HepG2 (cell line): ENCODE measurements at places on chromosomes 6 and 20. TPM values are rescaled to one million over a fixed set of nuclear protein-coding genes. Genes with fewer than 3 reads are reported as not detected.

- DNase-seq, result no peak
- H3K27me3 ChIP-seq, result no peaks in the 10 kb centered on the region
- H3K36me3 ChIP-seq, result no peaks in the 10 kb centered on the region
- peaks cover 19% of the 10 kb centered on the region for H3K4me1 ChIP-seq
- H3K4me3 ChIP-seq, result no peak overlapping the region
Measured at GRCh38 chr6:113733381-113733780, 123.8 kb upstream of the MARCKS start.

DNA sequence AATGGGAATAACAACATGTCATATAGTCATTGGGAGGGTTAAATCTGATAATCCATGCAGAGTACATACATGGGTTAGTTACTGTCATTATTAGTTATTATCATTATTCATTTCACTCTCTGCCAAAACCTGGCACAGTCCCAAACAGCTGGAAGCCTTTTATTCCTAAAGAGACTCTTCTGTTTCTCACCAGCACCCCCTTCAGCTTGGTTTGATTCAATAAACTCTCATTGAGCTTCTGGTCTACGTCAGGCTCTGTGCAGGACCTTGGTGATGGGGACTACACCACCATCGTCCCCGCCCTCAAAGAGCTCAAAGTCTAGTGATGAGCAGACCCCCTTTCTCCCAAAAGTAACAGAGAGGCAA lies 2.3 kb downstream of the KCNK15 start:
- H3K4me1 ChIP-seq, result peaks cover 28% of the 10 kb centered on the region
- peak; percentile 23 for DNase-seq
- H3K27ac ChIP-seq, result no peak overlapping the region

DNA sequence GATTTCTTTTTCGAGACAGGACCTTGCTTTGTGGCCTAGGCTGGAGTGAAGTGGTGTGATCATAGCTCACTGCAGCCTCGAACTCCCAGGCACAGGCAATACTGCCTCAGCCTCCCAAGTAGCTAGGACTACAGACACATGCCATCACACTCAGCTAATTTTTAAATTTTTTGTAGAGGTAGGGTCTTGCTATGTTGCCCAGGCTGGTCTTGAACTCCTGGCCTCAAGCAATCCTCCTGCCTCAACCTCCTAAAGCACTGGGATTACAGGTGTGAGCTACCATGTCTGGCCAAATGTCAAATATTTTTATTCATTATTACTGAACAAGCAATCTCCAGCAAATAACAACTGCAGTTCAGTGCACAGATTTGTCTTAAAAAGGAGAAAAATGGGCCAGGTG lies 131.7 kb upstream of the IFNGR1 start:
- H3K36me3 ChIP-seq, result no peaks in the 10 kb centered on the region
- H3K4me3 ChIP-seq, result no peak overlapping the region
- H3K27me3 ChIP-seq, result no peaks in the 10 kb centered on the region
- peak overlapping the region; percentile 92 for H3K27ac ChIP-seq

PXDC1 gene
- 28.6 and 32.4 TPM in 2 replicates for total RNA-seq

PPIL6 gene
- 0.22 TPM in 1 of 2 replicates, not detected in the other for total RNA-seq

KHDC1L gene
- total RNA-seq, result not detected in 2 replicates

CHRNA4 gene
- total RNA-seq, result not detected in 2 replicates

PNPLA1 gene
- total RNA-seq, result not detected in 2 replicates
